ENCODE measurements at places on chromosomes 3 and 15. TPM values are rescaled to one million over a fixed set of nuclear protein-coding genes. Genes with fewer than 3 reads are reported as not detected.

SYNPR gene
- total RNA-seq, result not detected

XXYLT1 gene
- total RNA-seq, result 5.4 TPM

GUCA1C gene
- not detected for total RNA-seq

DNA sequence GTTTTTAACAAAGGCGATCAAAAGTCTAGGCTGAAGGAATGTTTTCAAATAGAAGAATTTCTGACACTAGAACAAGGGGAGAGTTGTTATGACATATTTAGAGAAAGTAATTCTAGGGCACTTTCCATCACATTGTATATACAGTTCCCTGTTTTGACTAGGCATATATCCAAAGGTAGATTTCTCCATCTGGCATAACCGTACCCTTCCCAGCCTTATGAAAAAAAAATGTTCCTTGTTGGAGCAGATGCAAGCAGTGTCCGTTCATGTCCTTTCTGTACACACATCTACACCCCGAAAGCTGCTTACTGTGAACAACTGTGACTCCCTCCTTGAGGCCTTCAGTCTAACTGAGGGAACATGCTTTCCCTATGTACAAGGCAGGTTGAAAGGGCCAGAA lies 271.7 kb upstream of the GBE1 start:
- no peak overlapping the region for H3K4me3 ChIP-seq
- no peak for DNase-seq
- no peaks in the 10 kb centered on the region for H3K36me3 ChIP-seq
- no peaks in the 10 kb centered on the region for H3K27me3 ChIP-seq

DNA sequence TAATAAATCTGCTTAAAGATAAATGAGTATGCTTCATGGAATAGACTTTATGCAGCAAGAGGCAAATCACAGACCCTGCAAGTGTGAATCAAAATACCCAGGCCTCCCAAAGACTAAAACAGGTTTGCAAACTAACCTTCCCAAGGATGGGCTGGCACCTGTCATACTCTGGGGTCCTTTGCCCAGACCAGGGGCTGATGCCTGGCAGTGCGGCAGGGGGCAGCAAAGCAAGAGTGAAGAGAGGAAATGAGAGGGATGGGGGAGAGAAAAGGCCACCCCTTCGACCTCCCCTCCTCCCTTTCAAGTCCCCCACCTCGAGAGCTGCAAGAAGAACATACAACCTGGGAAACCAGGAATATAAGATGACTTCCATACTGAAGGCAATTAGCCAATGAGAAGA lies 31.8 kb downstream of the XXYLT1 start:
- no peak overlapping the region for H3K4me3 ChIP-seq
- H3K4me1 ChIP-seq, result no peaks in the 10 kb centered on the region
- H3K36me3 ChIP-seq, result peaks cover 7% of the 10 kb centered on the region
- no peak overlapping the region for H3K27ac ChIP-seq
- no peaks in the 10 kb centered on the region for H3K27me3 ChIP-seq
- no peak for DNase-seq

Measured in activated CD4-positive, alpha-beta T cell treated with anti-CD3 and anti-CD28 coated beads for 36 hours (primary cell).